ENCODE measurements at places on chromosomes 16 and 17.

DNA sequence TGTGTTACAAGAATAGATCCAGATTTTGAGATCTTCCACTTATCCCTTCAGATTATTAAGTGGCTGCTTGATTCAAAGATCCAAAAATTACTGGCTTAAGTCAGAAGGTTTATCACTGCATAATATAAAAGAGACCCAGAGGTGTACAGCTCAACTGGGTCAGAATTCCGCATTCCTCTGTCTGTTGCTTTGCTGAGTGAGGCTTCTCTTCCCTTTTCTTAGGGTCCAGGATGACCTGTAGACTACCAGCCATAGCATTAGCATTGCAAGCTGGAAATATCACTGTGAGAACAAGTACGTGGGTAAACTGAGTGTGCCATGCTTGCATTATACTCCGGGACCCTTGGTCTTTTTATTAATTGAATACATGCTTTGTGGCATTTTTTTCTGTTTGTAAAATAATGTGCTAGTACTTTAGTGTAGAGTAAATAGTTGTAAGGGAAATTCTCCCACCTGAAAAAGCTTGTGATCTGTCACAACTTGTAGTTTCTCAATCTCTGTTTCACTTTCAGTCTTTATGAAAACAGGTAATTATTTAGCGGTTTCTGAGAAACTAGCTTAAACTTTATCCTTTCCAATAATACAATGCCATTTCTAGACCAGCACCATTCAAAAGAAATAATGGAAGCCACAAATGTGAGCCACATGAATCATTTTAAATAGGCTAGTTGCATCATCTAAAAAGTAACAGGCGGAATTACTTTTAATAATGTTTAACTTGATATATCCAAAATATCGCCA lies 61.6 kb downstream of the TNRC6C start:
- DNase-seq: no peak

- DNase-seq: no peak
These were observed 6.5 kb downstream of the UNC119 start for GRCh38 chr17:28545787-28546415.

DNA sequence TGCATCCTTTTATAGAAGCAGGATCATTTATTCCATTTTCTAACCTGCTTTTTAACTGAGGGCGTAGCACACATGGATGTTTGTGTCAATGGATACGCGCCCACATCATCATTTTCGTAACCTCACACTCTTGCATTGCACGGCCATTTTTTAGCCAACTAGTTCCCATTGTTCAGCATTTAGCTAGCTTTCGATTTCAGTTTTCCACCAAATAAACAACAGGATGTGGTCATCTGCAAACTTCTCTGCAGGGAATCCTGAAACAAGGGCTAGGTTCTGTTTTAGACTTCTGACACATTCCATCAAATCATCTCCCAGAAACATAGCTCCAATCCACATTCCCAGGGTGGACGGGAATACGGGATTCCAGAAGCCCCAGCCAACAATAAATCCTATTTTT lies 6.4 kb downstream of the CYB561 start:
- no peak for DNase-seq

- no peak for DNase-seq
These were observed 67.1 kb downstream of the NFAT5 start for GRCh38 chr16:69632828-69633227.

DNA sequence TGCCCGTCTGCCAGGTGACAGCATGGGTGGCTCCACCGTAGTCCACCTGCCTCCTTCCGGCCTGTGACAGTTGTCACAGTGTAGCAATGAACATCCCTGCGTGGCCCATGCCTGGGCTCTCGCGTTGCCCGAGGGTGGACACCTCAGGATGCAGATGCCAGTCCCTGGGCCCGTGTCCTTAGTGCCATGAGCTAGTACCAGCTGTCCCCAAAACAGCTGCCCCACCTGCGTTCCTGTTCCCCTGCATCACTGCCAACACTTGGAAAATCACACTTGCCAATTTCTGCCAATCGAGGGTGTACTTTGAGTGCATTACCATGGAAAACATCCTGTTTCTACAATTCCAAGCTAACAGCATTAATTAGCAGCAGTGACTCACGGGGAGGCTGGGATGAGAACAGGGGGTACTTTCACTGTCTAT lies 9.0 kb upstream of the C16orf95 start:
- no peak for DNase-seq

GRCh38 chr16:67184453-67184994 lies 761 bp upstream of the MATCAP1 start:
- DNase-seq: no peak

DNA sequence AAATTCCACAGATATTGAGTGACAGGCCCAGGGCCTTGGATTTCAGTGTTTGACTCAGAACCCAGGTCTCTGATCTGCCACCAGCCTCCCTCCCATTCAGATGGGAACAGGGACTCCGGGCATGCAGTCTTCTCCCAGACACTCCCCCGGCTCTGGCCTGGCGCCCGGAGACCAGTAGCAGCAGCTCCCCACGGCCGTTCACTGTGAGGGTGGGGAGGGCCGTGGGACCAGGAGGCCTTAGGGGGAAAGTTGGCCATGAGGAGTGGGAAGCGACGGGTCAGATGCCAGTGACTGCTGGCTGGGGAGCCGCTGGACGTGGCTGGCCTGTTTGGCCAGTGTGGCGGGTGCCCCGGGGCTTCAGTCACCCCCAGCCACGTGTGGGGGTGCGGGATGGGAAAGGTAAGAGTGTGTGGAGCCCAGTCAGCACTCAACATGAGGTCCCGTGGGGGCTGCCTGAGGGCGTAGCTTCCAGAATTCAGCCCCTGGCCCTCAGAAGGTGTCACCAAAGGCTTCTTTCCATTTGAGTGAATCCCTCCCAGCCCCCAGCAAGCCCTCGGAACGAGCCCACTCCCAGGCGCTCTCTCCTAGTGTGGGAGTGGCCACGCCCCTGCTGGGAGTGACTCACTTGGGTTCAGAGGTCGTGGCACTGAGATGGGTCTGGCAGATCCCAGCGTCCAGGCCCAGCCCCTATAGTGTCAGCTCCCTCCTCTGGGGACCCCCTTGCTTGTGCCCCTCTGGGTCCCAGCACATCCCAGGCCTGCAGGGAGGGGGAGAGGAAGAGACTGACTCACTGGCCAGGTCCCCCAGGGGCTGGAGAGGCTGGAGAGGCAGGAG lies 309.4 kb downstream of the SEC14L1 start:
- no peak for DNase-seq

DNA sequence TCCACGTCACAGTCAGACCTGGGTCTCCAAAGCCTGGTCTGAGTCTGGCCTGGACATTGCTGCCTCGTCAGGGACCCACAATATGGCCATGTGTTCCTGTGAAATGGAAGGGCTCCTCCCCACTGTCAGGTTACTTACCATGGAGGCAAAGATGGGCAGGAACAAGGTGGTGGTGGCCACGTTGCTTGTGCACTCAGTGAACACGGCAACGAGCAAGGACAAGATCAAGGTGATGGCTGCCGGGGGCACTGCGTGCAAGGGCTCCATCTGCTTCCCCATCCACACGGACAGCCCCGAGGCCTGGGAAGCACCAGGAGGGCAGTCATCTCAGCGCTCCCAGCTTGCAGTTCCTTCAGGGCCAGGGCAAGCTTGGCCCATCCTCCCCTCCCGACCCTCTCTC lies 22.5 kb downstream of the SLC13A5 start:
- no peak for DNase-seq

- DNase-seq: no peak
These were observed 8.5 kb downstream of the HS3ST3A1 start for GRCh38 chr17:13593021-13593751.

GRCh38 chr17:38416840-38417209 lies 11.4 kb upstream of the ARHGAP23 start:
- DNase-seq: no peak

GRCh38 chr17:10116267-10116666 lies 82.1 kb downstream of the GAS7 start:
- no peak for DNase-seq

- no peak for DNase-seq
These were observed 11.4 kb upstream of the MRPS23 start for GRCh38 chr17:57861000-57861789.

GRCh38 chr16:88076211-88076931 lies 125.1 kb downstream of the BANP start:
- DNase-seq: no peak

Measured in GM06990 (cell line).